ENCODE measurements at places on chromosomes 3 and 15. TPM values are rescaled to one million over a fixed set of nuclear protein-coding genes. Genes with fewer than 3 reads are reported as not detected.

Gene ANKRD63
- total RNA-seq: 0.37 TPM

GRCh38 chr3:136396916-136397315, 146.8 kb downstream of the PCCB start:
- DNase-seq: no peak

Gene SCAANT1
- total RNA-seq: not detected

Gene OCA2
- 0.12 TPM for total RNA-seq

- DNase-seq: no peak
Measured at GRCh38 chr3:11085093-11085840, 69.0 kb upstream of the HRH1 start.

Gene DNAH1
- 0.60 TPM for total RNA-seq

GRCh38 chr3:78823434-78823833, 944.4 kb downstream of the ROBO1 start:
- no peak for DNase-seq

- DNase-seq: no peak
Measured at GRCh38 chr15:42031198-42031915, 10.5 kb upstream of the PLA2G4E start.

GRCh38 chr3:14431452-14431916, 29.1 kb downstream of the SLC6A6 start:
- DNase-seq: no peak

- DNase-seq: peak; percentile 20
Measured at GRCh38 chr3:16740515-16740914, 135.3 kb upstream of the DAZL start.

Gene MAP6D1
- 1.0 TPM for total RNA-seq

- no peak for DNase-seq
Measured at GRCh38 chr3:196408565-196409300, 23.5 kb downstream of the UBXN7 start.

GRCh38 chr3:184231671-184232070, 2.3 kb downstream of the VWA5B2 start:
- DNase-seq: no peak

- DNase-seq: no peak
Measured at GRCh38 chr15:36882487-36883131, 217.7 kb downstream of the MEIS2 start.

DNA sequence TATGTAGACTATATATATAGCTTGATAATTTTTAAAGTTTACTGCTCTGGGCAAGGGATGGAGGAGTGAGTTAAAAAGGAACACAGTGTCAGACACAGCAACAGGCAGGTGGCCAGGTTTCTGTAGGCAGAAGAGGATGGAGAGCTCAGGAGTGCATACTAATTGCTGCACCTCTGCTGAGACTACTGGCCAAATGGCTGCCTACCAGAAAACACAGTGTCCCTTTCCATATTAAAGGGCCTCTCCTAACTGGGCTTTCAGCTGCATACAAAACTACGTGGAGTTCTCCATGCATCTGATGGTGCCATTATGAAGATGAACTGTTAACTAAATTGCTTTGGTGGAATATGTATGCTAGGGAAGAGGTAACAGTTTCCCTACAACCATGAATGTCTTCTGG, 1.8 kb downstream of the ATP13A4 start:
- DNase-seq: no peak

Gene CCDC54
- total RNA-seq: not detected

Gene LRRC15
- total RNA-seq: 5.8 TPM

GRCh38 chr3:181712553-181713279, 991 bp downstream of the SOX2 start:
- DNase-seq: peak; percentile 73

Gene DISP2
- 0.27 TPM for total RNA-seq

- DNase-seq: no peak
Measured at GRCh38 chr15:65038836-65039235, 6.4 kb upstream of the SLC51B start.

Gene XCR1
- total RNA-seq: not detected

Gene TIPIN
- total RNA-seq: 24.3 TPM
